ENCODE measurements at places on chromosomes 4 and X.

- DNase-seq = peak; percentile 32
These were observed 94.1 kb downstream of the COX18 start for GRCh38 chr4:72975488-72975784.

GRCh38 chr4:143512978-143513313 is 556 bp upstream of the SMARCA5 start:
- peak; percentile 19 for DNase-seq

DNA sequence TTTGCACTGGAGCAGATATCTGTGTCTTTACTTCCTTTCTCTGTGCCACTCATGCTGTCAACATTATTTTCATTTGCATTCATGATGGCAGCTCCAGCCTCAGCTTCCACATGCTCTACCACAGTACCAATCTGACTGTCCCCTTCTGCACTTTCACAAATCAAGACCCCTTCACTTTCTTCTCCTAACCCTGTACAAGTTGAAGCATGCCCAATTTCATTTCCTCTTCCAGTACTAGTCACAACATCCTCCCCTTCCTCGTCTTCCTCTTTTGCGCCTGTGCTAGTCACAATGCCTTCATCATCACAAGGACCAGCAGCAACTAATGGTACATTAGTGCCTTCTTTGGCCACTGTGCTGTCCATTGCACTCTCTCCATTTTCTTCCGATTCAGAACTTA is 26.5 kb downstream of the BOD1L1 start:
- no peak for DNase-seq

DNA sequence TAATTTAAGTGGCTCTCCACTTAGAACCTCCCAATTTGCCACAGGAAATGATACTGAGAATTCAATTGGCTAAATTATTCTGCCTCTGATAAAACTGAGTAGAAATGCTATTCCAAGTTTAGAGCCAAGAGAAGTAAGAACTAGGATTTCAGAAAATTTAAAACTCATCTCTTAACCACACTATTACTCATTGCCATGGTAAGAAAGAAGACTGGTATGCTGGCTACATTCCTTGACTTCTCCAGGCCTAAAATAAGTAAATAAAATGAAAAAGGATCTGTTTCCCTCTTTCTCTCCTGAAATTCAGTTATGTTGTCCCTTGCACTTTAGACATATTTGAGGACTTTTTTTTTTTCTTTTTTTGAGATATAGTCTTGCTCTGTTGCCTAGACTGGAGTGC is 23.3 kb downstream of the ZNF280C start:
- DNase-seq = no peak

DNA sequence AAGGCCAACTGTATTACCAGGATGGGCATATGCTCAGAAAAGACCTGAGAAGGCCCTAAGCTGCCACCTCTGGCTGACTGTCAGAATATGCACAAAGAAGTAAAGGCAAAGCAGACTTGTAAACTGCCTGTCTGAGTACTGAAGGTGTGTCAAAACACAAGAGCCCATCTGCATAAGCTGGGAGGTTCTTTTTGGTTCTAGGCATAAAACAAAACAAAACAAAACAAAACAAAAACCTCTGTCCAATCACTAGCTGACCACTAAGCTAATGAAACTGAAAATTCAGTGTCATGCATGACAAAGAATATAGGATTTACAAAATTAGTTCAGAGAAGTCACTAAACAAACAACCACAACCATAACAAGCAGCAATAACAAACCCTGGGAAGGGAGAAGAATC is 20.6 kb downstream of the SH3D19 start:
- no peak for DNase-seq

GRCh38 chr4:4985844-4986243 is 33.4 kb downstream of the CYTL1 start:
- no peak for DNase-seq

DNA sequence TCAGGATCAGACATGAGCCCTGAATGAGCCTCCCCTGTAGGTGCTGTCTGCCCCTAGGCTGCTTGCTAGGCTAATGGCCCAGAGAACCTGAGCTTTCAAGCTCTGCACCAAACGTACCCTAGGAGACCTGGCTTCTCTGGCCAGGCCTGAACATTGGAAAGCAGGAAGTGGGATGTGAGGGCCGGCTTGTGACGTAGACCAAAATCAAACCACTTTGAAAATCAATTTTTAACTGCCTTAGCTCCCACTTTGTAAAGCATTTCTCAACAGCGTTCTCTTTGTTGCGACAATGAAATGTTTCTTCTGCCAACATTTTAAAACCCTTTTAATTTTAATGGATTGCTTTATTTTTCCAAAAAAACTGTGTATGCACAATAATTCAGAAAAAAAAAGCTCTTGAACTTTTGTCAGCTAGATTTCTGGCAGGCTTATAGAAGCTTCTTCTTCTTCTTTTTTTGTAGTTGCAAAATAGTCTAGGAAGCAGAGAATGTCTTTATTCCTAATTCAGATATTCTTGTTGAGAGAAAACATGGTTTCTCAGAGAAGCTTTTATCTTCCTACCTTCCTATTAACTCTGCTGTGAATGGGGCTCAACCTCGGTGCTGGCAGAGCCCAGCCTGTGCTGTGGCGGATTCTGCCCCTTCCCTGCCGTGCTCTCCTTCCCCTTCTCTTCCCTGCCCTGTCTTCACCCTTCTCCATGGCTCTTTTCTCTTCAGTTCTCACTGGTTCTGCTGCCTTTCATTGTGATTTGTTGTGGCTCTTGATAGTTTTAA is 145.2 kb upstream of the SFRP2 start:
- DNase-seq = no peak

All from pulmonary artery endothelial cell (primary cell).